Activated CD4-positive, alpha-beta T cell treated with anti-CD3 and anti-CD28 coated beads for 36 hours (primary cell): ENCODE measurements at places on chromosomes 13 and 19. TPM values are rescaled to one million over a fixed set of nuclear protein-coding genes. Genes with fewer than 3 reads are reported as not detected.
A peak's percentile ranks its signal among the peaks of the same experiment; 100 is the strongest.

GRCh38 chr13:107586216-107586615 is 629.1 kb downstream of the LIG4 start:
- DNase-seq = no peak
- no peaks in the 10 kb centered on the region for H3K27me3 ChIP-seq
- H3K4me1 ChIP-seq = no peaks in the 10 kb centered on the region
- H3K4me3 ChIP-seq = no peak overlapping the region
- no peaks in the 10 kb centered on the region for H3K36me3 ChIP-seq

DNA sequence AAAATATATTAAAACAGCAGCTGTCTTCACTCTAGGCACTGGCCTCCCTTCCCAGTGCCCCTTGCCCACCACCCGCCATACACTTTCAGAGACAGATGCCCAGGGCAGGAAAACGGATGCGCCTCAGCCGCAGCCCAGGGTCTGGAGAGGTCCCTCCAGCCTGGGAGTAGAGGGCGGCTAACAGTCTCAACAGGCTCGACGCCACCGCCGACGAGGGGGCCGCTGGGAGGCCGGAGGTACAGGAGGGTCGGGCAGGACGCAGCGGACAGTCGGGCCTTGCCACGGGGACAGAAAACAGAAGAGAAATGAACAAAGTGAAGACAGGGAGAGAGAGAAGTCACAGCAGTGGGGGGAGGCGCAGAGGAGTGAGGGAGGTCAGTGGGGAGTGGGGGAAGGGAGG is 27.1 kb downstream of the C19orf47 start:
- DNase-seq = no peak
- H3K27me3 ChIP-seq = no peaks in the 10 kb centered on the region
- no peaks in the 10 kb centered on the region for H3K4me1 ChIP-seq
- H3K4me3 ChIP-seq = no peak overlapping the region

GRCh38 chr19:42045575-42045974 is 24.4 kb downstream of the GRIK5 start:
- H3K36me3 ChIP-seq = no peaks in the 10 kb centered on the region
- peaks cover 2% of the 10 kb centered on the region for H3K27me3 ChIP-seq
- H3K27ac ChIP-seq = no peak overlapping the region
- no peak overlapping the region for H3K4me3 ChIP-seq
- DNase-seq = no peak

DNA sequence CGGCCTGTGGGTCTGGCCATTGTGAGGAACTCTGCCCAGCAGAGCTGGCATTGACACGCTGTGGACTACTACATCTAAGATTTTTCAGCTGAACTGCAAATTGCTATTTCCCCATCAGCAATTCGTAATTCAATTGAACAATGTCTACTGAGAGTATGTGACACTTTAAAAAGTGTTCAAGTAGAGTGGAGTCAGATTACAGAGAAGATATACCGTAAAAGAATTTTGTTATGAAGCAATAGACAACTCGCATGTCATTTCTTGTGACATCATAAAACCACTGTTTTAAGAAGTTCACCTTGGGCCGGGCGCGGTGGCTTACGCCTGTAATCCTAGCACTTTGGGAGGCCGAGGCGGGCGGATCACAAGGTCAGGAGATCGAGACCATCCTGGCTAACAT is 32.5 kb upstream of the C1QTNF9 start:
- H3K4me3 ChIP-seq = no peak overlapping the region
- DNase-seq = no peak
- peak overlapping the region; percentile 55 for H3K27ac ChIP-seq
- no peaks in the 10 kb centered on the region for H3K27me3 ChIP-seq
- H3K4me1 ChIP-seq = peaks cover 92% of the 10 kb centered on the region

TIMM13 gene
- 104 TPM for total RNA-seq

ZNF737 gene
- total RNA-seq = 16.4 TPM
